ENCODE measurements at places on chromosomes 4 and X. TPM values are rescaled to one million over a fixed set of nuclear protein-coding genes. Genes with fewer than 3 reads are reported as not detected.

- DNase-seq, result no peak
Observed at GRCh38 chrX:71210816-71211215, 12.2 kb upstream of the GJB1 start.

GRCh38 chr4:31995943-31996901 lies 1276.1 kb downstream of the PCDH7 start:
- no peak for DNase-seq

DNA sequence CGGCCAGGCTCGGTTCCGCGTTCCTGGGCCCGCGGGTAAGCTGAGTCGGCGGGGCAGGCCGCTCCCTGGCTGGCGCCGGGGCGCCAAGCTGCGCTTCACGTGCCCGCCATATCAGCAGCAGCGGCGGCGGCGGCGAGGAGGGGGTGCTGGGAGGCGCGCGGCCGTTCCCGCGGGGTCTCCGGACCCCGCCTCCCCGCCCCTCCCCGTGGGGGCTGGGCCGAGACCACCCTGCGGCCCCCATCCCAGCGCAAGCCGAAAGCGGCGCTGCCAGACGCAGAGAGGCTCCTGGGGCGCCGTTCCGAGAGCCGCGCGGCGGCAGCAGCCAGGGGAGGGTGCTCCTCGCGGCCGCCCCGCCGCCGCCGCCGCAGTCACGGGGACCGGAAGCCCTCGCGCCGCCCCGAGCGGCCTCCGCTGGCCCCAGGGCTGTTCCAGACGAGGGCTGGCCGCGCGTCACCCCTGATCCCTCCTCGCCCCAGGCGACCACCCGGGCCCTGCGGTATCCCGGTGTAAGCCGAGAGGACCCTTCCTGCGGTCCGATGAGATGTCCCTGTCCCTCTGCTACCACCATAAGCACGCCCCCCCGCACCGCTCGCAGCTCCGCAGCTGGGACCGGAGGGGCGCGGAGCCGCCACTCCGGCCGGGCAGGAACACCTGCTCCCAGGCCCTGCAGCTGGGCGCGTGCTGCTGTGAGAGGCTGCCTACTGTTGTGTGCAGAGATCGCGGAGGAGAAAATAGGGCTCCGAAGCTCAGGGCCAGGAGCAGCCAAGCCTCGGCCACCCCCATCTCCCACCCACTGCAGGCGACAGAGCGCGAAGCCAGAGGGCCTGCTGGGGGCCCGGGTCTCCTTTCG lies 7.5 kb upstream of the BCOR start:
- DNase-seq, result peak; percentile 46

DNA sequence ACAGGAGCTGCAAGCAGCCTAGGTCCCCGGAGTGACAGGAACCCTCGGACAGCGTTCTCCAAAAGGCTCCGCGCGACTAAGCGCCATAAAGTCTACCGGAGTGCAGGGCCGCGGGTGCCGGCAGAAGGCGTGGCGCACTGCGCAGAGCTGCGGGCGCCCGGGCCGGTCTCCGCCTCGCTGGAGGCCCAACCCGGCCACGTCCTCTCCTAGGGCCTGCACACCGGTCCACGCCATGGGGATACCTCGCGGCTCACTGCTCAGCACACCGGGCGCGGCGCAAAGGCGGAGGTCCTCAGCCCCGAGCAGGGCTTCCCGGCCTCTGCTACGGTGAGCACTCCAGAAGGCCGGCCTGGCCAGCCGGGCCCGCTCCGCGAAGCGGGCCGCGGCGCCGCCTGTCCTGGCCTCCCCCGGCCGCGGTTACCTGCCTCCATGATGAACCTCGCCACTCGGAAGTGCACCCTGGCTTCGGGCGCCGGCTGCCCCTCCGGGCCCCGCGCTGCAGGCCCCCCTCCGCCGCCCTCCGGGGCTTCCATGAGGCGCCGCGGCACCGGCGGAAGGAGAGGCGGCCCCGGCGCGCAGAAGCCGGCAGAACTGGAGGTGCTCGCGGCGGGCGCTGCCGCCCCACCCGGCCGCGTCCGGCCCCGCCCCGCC lies at the start of gene CCNQ:
TSS of gene CCNQ (minus strand) at position 599 of the 651 bp plus-strand sequence. CDS start at position 533, 66 bp downstream.
- peak; percentile 36 for DNase-seq

DNA sequence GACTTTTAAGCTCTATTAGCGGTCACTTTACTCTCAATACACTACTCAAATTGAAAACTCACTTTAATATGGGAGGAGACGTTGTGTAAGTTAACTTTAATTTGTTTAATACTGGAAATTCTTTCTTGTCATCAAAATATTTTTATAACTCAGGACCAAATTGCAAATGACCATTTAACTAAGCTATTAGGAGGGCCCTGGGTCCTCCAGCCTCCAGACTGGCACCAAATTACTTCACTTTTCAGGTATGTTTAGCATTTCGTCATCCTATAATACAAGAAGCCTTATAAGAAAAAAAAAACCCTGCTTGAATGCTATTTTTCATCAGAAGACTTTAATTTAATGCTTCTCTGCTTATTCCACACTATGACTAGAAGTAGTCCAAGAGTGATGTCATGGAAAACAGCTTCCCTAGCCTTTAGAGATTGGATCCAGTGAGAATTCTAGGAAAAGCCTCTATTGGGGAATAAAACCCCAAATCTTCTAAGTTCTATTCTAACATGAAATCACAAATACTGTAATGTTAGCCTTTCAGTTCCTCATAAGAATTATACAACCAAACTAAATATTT lies 6.6 kb downstream of the KLHL15 start:
- no peak for DNase-seq

DNA sequence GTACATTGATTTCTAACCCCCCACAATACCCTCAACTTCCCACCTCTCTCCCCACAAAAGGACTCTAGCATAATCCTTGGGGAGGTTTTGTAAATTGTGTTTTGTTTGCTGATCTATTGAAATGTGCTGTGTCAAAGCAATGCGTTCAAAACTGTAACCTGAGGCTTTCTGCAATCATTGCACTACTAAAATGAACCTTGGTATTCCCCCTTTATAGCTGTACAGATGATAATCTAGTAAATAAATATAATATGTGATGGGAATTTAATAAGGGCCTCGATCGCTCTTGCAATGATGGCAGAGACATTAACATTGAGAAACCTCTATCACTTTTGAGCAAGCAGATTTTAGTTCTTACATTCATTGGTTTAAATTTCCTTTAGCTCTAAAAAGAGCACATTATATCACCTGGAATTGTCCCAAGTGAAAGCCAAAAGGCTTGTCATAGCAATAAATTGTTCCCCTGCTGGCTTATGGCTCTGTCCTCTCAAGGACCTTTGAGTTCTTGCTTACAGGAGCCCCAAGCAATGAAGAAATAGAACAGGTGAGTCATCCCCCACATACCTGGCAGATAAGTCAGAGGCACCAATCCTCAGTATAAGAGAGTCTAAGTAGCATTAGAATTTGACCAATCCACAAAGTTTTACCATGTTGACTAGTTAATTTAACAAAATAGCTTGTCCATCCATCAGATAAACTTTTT lies 18.4 kb upstream of the ACE2 start:
- no peak for DNase-seq

GRCh38 chrX:55029291-55029690 lies 1.5 kb downstream of the ALAS2 start:
- no peak for DNase-seq

GRCh38 chrX:94545722-94546121 lies 871.7 kb downstream of the FAM133A start:
- DNase-seq, result no peak

DNA sequence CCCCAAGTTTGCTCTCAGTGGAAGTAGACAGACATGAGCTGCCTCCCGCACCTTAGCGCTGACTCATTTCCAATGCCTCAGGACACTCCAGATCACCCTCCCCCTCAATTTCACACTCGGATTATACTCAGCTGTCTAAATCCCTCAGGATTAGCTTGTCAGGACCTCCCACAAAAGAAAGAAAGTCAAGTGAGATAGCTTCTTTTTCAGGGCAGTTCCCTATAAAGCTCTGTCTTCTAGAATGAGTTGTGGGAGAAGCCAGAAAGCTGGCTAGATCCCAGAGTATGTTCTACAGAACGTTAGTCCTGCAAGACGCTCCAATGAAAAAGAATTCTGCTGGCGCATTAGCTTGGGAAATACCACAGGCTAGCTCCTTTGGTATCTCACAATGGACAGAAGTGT lies 51.2 kb upstream of the MTNR1A start:
- DNase-seq, result no peak

GRCh38 chrX:147912093-147912801 lies 528 bp downstream of the FMR1 start:
- DNase-seq, result peak; percentile 30

DNA sequence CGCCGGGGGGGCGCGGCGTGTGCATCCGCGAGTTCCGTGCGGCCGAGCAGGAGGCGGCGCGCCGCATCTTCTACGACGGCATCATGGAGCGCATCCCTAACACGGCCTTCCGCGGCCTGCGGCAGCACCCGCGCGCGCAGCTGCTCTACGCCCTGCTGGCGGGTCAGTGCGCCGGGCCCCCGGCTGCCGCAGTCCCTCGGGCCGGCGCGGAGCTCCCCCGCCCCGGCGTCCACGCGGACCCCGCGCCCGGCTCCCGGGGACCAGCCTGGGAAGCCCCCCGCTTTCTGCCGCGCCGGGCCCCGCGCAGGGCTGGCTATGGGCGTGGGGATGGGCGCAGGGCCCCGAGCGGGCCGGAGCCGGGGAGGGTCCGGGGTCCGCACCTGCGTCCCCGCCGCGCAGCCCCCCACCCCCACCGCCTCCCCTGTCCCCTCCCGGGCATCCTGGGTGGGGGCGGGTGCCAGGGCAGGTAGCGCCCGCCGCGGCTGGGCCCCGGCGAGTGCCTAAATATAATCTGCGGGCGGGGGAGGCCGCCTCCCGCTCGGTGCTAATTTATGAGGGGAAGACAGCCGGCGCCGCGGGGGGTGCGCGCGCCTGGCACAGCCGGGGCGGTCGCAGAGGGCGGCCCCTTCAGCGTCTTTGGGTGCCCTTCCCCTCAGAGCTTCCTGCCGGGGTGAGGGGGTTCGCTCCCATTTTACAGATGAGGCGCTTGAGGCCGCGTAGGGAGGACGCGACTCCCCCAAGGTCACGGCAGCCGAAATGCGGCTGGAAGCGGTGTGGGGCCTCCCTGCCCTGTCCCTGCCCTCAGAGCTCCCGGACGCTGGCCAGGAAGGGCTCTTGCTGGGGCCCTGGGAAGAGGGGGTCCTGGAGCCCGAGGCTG lies 837 bp downstream of the NAT8L start:
- no peak for DNase-seq

DNA sequence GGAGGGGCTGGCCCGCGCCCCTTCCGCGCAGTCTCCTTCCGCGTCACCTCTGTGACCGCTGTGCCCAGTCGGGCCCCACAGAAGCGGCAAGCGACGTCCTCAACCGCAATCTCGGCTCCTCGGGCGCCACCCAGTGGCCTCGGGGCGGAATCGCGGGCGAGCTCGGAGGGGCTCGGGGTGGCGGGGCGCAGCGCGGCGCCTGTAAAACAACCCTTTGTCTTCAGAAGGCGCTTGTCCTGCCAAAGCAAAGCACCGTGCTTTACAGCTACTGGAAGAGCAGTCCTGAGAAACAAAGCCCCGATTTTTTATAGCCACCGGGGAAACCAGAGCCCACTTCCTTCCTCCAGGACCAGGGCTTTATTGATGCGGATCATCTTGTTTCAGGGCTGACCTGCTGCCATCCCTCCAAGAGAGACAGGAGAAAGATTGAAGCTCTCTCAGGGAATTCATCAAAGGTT lies 37.3 kb upstream of the CDKN2AIP start:
- DNase-seq, result peak; percentile 89

- DNase-seq, result no peak
Observed at GRCh38 chr4:7124689-7125442, 57.0 kb upstream of the GRPEL1 start.

- no peak for DNase-seq
Observed at GRCh38 chr4:54924891-54925290, 200.5 kb downstream of the KDR start.

- DNase-seq, result no peak
Observed at GRCh38 chr4:99817309-99817890, 773 bp downstream of the DAPP1 start.

GRCh38 chr4:15769202-15769601 lies 8.9 kb upstream of the CD38 start:
- DNase-seq, result no peak

DNA sequence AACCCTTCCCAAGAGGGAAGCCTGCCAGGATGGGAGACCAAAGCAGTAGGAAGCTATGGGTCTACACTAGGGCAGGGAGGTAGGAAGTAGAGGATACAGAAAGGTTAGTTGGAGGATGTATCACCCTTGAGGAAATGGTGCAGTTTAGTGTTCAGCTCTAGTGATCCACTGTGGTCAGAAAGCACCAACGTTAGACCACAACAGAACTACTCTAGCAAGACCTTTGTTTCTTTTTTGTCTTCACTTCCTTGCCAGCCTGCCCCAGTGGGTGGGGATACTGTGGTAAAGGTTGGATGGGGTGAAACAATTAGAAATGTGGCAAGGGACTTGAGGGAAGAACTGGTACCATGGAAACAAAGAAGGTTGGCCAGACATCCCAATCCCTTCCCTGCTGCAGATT lies 83.3 kb downstream of the DDIT4L start:
- peak; percentile 63 for DNase-seq

GRCh38 chr4:31983677-31984076 lies 1263.5 kb downstream of the PCDH7 start:
- DNase-seq, result no peak

- DNase-seq, result no peak
Observed at GRCh38 chr4:122710434-122711308, 21.8 kb upstream of the BBS12 start.

- no peak for DNase-seq
Observed at GRCh38 chr4:8329560-8329858, 60.0 kb downstream of the HTRA3 start.

GRCh38 chr4:7698584-7698983 lies 241.1 kb downstream of the AFAP1 start:
- no peak for DNase-seq

DNA sequence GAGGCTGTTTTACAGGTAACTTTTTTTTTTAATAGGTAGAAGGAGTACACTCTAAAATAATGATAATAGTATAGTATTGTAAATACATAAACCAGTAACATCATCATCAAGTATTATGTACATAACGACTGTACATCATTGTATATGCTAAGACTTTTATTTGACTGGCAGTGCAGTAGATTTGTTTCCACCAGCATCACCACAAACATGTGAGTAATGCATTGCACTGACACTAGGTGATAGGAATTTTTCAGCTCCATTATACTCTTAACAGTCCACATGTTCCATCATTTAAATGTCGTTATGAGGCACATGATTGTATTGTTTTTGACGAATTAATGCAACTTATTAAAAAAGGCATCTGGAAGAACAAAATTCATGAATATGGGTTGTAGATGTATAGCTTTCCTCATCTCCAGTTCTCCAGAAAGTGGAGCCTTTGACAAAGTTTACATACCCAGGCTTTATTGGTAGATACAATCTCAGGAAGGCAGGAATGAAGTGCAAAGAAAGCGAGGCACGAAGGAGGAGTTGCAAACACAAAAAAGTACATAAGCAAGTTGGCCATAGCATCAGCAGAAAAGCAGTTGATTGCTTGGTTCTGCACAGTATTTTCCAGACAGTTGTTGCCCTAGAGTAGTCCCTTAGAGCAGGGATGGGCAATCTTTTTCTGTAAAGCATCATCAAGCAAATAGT lies 336.9 kb upstream of the NR3C2 start:
- DNase-seq, result no peak

SPANXA1 gene
- total RNA-seq, result not detected

RRAGB gene
- total RNA-seq, result 7.1 TPM

MAGEA1 gene
- total RNA-seq, result not detected

PRR32 gene
- not detected for total RNA-seq

SMIM31 gene
- total RNA-seq, result not detected

STATH gene
- total RNA-seq, result not detected

HS3ST1 gene
- not detected for total RNA-seq

AASDH gene
- total RNA-seq, result 9.6 TPM

FAM9C gene
- not detected for total RNA-seq

Measured in activated CD4-positive, alpha-beta memory T cell treated with anti-CD3 and anti-CD28 coated beads, Interleukin-2, amount 10 ng/mL, durations not matched to agents 7 days and 5 days (primary cell).